ENCODE measurements at places on chromosomes 6 and 20.

GRCh38 chr20:5400164-5400762, 83.5 kb upstream of the PROKR2 start:
- DNase-seq = no peak

DNA sequence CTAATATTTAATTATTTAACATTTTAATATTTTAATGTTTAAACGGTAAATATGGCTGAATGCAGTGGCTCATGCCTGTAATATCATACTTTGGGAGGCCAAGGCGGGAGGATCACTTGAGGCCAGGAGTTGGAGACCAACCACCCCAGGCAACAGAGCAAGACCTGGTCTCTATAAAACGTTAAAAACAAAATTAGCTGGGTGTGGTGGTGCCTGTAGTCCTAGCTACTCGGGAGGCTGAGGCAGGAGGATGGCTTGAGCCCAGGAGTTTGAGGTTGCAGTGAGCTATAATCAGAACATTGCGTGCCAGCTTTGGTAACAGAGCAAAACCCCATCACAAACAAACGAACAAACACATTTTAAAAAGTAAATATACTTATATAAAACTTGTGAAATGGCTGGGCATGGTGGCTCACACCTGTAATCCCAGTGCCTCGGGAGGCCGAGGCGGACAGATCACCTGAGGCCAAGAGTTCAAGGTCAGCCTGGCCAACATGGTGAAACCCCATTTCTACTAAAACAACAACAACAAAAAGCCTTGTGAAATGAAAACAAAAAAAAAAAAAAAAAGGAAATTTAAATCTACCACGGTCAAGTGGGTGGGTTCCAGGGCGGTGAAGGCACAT, 8.2 kb downstream of the SRXN1 start:
- DNase-seq = no peak

DNA sequence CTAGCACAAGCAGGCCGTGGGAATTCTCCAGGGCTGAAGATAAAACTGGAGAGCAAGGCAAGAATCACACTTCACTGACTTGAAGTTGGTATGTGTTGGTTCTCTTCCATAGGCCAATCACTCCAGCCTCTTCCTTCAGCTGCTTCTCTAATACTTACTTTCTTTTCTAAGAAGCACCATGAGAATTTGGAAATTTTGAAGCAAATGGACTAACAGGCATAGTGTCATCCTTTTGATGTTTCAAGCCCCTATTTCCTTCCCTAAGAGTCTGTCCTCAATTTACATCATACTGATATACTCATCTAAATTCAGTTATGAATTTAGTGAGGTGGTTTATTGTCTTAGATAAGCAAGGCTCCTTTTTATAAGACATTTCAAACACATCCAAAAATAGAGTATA, 24.0 kb downstream of the SLC26A8 start:
- DNase-seq = no peak

DNA sequence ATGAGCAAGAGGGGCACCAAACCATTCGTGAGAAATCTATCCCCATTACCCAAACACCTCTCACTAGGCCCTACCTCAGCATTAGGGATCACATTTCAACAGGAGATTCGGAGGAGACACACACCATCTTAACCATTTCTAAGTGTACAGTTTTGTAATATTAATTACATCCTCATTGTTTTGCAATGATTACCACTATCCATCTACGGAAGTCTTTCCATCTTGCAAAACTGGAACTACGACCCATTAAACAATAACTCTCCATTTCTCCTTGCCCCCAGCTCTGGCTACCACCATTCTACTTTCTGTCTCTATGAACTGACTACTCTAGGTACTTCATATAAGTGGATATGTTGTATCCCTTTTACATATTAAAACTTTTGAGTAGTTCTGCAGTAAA, 20.1 kb downstream of the ACOT13 start:
- DNase-seq = no peak

DNA sequence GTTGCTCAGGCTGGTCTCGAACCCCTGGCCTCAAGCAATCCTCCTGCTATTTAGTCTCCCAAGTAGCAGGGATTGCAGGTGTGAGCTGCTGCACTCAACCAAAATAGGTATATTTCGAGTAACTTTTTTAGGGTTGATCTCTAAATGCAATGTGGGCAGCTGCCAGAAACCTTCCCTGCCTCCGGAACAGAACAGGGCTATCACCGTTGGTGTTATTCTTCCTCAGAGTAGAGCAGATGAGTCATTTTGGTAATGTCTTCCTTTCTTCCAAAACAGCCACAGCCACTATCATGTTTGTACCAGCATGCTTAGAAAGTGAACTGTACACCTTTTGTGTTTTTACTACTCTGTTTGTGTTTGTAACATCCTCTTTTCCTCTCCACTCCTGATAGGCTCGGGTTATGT, 44.1 kb downstream of the SNX9 start:
- no peak for DNase-seq

GRCh38 chr6:72850469-72850868, 228.6 kb downstream of the KCNQ5 start:
- DNase-seq = no peak

GRCh38 chr6:169707772-169708171, 5.8 kb downstream of the C6orf120 start:
- DNase-seq = no peak

DNA sequence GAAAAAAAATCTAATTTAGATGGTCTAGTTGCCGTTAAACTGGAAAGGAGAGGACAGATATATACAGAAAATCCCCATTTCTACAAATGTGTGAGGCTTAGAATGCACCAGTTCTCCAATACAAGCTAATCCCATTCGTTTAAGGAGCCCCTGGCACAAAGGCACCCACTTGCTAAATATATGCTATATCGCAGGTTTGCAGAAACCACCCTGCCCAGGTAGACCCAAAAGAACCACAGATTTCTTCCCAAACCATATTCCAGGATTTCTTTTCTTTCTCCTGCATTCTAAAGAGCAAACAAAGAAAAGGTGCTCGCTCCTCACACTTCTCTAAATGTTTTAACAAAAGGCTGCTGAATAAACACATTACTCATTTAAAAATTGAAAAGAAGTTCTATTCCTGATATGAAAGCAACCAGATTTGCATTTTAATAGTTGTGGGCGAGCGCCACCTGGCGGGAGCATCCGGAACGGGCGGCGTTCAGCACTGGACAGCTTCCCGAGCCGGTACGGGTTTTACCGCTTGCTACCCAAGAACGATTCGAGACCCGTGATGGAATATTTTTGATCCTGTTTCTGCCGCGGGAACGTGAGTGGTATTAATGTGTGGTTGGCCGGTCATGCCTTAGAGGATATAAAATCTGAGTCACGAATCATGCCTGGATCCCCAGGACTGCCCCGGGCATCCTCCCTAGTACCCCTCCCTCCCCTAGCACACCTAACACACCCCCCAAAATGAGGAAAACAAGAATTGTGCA, 2.1 kb downstream of the PTPRT start:
- DNase-seq = no peak

- no peak for DNase-seq
Measured at GRCh38 chr6:17501982-17502704, 98.0 kb upstream of the FAM8A1 start.

GRCh38 chr6:152267967-152268845, 369.0 kb downstream of the SYNE1 start:
- no peak for DNase-seq

DNA sequence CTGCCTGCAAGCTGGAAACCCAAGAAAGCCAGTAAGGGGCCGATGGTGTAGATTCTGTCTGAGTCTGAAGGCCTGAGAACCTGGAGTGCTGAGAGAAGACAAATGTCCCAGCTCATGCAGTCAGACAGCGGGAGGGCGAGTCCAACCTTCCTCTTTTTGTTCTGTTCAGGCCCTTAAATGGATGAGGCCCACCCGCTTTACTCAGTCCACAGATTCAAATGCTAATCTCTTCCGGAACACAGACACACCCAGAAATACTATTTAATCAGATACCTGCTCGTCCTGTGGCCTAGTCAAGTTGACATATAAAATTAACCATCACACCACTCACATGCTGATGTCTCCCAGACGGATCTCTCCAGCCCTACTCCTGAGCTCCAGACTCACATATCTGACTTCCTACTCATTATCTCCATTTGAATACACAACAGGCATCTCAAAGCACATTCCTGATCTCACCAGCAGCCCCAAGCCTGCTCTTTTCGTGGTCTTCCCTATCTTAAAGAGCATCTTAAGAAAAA, 26.7 kb upstream of the SRC start:
- DNase-seq = no peak

- no peak for DNase-seq
Measured at GRCh38 chr20:20223981-20224380, 143.9 kb upstream of the INSM1 start.

GRCh38 chr20:33099843-33100538, 20.5 kb downstream of the BPIFB4 start:
- no peak for DNase-seq

GRCh38 chr6:90184334-90185298, 112.0 kb downstream of the BACH2 start:
- no peak for DNase-seq

DNA sequence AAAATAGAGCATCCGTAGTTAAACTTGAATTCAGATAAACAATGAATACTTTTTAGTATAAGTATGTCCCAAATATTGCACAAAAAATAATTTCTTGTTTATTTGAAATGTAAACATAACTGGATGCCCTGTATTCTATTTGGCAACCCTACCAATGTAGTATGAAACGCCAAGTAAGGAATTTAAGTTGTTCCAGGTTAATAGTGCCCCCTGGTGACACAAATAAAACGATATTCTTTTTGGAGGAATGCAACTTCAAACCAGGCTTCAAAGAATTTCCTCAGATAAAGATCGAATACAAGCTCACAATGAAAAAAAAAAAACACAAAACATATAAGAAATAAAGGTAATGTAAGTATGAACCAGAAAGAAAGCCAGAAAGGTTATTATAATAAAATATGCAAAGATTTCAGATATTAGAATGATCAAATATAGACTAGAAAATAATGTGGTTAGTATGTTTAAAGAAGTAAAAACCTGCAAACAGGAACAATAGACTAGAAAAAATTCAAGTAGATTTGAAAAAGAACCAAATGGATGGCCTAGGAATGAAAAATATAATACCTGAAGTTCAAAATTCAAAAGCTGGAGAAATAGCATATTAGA, 18.4 kb upstream of the AKAP7 start:
- no peak for DNase-seq

- no peak for DNase-seq
Measured at GRCh38 chr20:16158090-16158975, 414.9 kb downstream of the KIF16B start.

GRCh38 chr6:35544769-35545361, 32.2 kb upstream of the TULP1 start:
- no peak for DNase-seq

DNA sequence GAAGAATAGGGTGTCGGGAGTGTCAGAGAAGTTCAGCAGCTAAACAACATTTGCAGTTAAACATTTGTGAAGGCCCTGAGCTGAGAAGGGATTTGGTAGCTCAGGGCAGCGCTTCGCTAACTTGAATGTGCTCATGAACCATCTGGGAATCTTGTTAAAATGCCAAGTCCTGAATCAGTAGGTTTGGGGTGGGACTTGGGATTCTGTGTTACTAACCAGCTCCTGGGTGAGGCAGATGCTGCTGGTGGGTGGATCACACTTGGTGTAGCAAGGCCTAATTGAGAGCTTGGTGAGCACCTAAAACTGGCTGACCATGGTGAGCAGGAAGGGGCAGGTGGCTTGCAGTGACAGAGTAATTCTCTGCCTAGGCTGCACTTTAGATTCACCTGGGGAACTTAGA, 5.9 kb downstream of the PTPRA start:
- DNase-seq = no peak

DNA sequence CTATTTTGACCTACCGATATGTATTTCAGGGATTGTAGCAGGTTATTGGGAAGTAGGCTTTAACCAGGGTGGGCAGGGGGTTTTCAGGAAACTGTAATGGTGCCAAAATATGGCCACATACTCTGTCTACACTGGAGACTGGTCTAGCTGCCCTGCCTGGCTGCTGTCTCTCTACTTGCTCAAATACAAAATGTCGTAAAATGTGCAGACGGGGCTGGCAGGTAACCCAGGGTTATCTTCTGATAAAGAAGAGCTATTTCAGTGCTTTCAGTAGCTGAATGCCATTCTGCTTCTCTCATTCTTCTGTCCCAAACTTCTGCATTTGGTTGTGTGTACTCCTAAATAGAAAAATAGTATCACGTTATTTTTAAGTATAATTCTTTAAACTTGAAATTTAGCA, 616.2 kb downstream of the EPM2A start:
- DNase-seq = no peak

- DNase-seq = no peak
Measured at GRCh38 chr6:44739181-44739580, 351.7 kb downstream of the CDC5L start.

DNA sequence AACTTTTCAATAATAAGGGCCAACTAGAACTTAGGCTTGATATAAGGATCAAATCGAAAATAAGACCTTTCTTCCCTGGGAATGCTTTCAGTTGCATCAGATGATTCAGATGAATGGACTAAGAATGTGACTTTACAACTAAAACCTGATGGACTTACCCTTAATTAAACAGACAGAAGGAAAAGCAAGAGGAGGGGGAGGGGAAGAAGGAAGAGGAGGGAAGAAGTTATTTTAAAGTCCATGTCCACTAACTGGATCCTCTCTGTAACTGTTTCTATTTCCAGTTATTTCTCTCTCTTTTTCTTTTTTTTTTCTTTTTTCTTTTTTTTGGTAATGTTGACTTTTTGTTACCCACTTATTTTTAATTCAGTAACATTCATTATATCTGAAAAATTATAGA, 486.0 kb downstream of the MAFB start:
- no peak for DNase-seq

GRCh38 chr6:70651326-70651905, 16.3 kb upstream of the SMAP1 start:
- DNase-seq = no peak
